T-cell (primary cell): ENCODE measurements at places on chromosomes 11 and 22.
A peak's percentile ranks its signal among the peaks of the same experiment; 100 is the strongest.

GRCh38 chr11:134070342-134070845 lies 1.5 kb downstream of the JAM3 start:
- no peak for DNase-seq

DNA sequence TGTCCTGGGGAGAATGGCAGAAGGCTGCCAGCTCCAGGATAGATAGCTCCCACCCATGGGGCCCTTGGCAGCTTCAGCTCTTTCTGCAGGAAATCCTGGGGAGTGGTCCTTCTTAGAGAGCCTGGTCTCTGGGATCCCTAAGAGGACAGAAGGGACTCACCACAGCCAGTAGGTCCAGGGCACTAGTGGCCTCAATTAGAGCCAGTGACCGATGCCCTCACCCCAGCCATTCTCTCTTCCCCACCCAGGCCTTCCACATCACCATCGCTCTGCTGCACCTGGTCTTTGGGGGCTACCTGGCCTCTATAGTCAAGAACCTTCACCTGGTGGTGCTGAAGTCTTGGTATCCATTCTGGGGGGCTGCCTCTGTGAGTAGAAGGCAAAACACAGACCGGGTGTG lies 5.6 kb downstream of the MS4A10 start:
- no peak for DNase-seq

GRCh38 chr22:20808844-20809243 lies 34.9 kb downstream of the SERPIND1 start:
- DNase-seq = no peak

DNA sequence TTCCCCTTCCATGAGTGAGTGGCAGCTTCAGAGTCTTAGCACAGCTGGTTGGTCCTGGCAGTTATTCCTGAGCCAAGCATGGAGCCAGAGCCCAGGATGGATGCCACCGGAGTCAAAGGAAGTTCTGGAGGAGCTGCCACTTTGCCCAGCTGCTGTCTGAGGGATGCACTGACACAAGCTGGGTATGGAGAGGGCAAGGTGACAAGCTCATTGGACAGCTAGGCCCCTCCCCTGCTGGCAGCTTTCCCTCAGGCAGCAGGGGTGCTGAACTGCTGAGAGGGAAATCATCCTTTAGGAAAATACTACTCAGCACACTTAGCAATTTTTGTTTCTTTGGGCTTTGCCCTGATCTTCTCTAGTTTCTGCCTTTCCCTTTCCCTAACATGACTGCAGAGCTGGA lies 99.3 kb upstream of the SESN3 start:
- DNase-seq = no peak

DNA sequence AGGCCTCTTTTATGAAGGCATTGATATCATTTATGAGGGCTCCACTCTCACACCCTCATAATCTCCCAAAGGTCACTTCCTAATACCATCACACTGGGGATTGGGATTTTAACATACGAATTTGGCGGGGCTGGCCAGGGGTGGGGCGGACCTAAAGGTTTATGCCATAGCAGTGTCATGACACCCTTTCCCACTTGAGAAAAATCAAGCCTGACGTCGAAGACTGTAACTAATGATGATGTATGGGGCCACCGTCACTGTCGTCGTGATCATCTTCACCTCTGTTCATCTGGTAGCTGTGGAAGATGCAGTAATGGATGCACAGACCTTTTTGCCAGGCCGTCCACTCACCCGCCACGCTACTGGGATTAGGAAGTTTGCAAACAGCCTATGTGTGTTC lies 912.1 kb downstream of the TBC1D22A start:
- no peak for DNase-seq

DNA sequence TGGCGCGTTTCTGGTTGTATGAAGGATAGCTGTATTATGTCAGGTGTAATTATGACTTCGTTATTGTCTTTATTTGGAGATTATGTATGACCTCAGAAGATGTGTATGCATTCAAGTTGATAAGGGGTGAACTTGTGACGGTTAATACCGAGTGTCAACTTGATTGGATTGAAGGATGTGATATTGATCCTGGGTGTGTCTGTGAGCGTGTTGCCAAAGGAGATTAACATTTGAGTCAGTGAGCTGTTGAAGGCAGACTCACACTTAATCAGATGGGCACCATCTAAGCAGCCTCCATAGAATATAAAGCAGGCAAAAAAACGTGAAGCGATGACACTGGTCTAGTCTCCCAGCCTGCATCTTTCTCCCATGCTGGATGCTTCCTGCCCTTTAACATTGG lies 15.3 kb upstream of the CD82 start:
- DNase-seq = no peak

DNA sequence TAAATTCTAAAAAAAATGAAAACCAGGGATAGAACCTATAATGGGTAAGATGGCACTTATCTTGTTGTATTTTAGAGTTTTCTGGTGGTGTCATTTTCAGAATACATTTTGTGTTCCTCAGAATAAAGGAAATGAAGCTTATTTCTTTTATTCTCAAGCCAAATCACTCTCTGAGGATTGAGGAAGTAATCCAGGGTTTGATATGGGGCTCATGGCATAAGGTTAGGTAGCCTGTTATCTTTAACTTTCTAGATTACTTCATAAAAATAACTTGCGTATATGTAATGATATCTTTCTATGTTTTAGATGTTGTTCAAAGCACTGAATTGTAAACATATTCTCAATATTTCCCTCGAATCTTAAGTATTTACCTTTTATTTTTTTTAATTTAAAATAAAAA lies 33.5 kb downstream of the PDE3B start:
- DNase-seq = no peak

GRCh38 chr22:46367707-46368191 lies 32.2 kb downstream of the TRMU start:
- DNase-seq = peak; percentile 54

DNA sequence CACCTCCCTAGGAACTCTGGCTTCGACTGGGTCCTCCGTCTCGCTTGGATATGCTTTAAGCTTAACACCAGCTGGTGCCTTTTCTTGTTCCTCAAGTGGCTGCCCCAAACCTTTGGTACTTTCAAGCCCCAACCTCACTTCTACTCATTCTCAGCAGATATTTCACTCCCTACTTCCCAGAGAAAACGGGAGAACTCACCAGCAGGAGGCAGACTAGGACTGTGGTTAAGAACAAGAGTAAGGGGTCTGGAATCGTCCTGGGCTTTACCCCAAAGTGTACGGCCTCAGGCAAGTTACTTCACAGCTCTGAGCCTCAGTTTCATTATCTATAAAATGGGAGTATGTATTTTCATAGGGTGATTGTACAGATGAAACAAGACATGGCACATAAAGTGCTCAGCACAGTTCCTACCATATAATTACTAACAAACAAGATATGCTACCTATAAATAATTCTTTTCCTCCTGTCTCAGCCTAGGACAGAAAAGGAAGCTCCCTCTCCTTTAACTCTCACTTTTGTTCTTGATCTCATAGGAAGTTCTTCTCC lies 37.8 kb downstream of the PAMR1 start:
- DNase-seq = no peak

DNA sequence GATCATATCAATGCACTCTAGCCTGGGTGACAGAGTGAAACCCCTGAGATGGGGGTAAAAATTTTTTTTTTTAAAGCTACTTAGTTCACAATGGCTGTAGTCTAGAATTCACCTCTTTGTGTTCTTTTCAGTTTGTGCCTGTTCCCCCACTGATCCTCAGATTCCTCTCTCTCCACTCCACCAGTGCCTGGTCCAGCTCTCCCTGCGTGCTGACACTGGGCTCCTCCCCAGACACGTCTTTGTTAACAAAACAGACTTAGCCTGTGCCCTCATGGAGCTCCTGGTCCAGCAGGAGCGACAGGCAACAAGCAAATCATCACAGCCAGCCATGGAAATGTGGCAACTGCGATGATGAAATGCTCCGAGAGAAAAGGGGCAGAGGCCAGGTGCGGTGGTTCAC lies 34.0 kb downstream of the IFT27 start:
- no peak for DNase-seq

- DNase-seq = no peak
Observed at GRCh38 chr11:101082813-101083212, 46.8 kb downstream of the PGR start.

- DNase-seq = no peak
Observed at GRCh38 chr11:69048031-69048693, 570 bp upstream of the TPCN2 start.

DNA sequence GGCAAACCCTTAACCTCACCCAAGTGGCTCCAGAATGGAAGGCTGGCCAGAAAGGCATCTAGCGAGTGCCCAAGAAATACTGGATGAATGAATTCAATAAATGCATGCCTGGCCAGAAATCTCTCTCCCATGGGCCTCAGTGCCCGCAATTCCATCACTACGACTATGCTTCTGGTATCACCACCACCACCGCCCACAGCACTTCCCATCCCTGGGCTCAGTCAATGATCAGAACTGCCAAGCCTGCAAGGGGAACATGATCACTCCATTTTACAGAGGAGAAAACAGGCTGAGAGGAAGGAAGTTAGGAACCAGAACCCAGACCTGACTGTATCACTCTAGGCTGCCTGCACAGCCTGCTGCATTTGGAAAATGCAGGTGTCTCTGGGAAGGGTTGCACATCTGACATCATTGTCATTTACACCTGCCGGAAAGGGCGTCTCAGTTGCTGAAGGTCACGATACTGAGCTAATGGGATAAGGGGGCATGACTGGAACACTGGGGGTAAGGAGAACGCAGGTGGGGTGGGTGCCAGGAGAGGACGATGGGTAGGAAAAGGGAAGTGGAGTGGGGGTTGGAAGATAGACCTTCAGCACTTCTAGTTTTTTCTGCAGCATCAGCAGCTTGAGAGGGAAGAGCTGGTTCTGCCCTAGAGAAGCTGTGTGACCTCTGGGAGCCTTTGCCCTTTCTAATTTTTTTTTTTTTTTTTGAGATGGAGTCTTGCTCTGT lies 3.2 kb downstream of the GPR152 start:
- DNase-seq = no peak

- DNase-seq = no peak
Observed at GRCh38 chr11:107564877-107565218, 687 bp downstream of the ALKBH8 start.

GRCh38 chr22:37193629-37194191 lies 5.7 kb upstream of the C1QTNF6 start:
- DNase-seq = peak; percentile 26

DNA sequence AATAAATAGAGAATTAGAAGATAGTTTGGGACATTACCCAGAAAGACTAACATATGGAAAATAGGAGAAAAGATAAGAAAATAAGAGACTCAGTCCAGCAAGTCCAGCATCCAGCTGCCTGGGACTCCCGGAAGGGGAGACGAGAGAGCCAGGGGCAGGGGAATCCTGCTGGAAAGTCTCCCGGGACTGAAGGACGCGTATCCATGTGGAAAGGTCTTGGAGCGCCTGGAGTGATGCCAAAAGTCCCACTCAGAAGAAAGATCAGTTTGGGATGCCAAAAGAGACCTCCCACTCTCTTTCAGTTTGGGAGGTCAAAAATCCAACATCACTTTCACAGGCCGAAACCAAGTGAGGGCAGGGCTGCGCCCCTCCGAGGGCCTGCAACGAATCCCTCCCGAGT lies 30.7 kb downstream of the LRFN4 start:
- no peak for DNase-seq

GRCh38 chr11:133927690-133928627 lies 28.8 kb downstream of the IGSF9B start:
- peak; percentile 35 for DNase-seq

GRCh38 chr22:29703569-29704195 lies 16.1 kb upstream of the CABP7 start:
- no peak for DNase-seq

DNA sequence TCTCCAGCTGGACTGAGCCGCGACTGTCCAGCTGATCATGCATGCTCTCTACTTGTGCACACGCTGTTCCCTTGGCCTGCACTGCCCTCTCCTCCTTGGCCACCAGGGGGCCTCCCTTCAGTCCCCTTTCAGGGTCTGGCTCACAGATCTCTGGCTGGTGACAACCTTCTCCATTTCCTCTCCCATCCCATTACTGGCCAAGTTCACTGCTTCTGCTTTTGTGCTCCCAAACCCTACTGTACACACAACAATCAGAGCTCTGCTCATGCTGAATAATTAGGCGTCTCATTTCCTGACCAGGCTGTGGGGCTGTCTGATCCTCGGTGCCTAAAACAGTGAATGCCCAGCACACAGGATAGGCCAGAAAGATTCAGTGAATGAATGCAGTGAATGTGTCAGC lies 224.0 kb upstream of the NARS2 start:
- no peak for DNase-seq
